ENCODE measurements at places on chromosomes 3 and 15.

GRCh38 chr3:129481766-129482332, 41.8 kb downstream of the IFT122 start:
- DNase-seq: no peak

- no peak for DNase-seq
These were observed 31.3 kb downstream of the LDHAL6B start for GRCh38 chr15:59237924-59238331.

DNA sequence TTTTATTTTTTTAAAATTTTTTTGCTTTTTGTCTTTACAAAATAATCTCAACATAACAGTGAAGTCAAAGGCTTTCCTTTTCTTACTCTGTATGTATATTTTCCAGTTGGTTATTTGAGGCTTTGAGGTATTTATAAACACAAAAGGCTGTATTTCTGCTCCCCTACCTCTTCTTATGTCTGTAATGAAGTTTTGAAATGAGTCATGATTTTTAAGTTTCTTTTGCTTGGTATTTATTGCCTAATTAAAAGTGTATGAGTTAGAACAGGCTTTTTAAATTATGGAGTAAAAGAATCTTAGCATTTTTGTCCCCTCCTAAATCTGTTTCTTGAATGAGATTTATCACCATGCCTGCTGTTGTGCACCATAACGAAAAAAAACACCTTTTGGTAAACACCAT, 66.0 kb downstream of the DCUN1D1 start:
- DNase-seq: no peak

GRCh38 chr3:52851348-52851747, 16.5 kb upstream of the MUSTN1 start:
- no peak for DNase-seq

GRCh38 chr3:189883113-189883753, 237.5 kb downstream of the P3H2 start:
- DNase-seq: no peak

DNA sequence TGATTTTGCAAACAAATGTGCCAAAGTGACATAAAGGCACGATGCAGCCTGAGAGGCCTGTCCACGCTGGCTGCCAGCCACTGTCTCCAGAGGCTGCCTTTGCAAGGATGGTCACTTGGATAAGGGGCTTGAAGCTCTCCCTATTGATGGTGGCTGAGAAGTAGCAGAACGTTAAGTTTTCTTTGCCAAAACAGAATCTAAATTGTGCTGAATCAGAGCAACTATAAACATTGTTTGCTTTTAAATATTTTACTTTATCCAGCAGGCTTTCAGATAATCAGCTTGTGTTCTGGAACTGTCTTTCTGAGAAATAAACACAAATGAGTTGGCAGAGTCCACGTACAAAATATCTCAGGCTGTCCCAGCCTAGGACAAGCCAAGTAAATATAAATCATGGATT, 23.8 kb upstream of the CNBP start:
- DNase-seq: no peak

GRCh38 chr15:59168536-59168935, 38.1 kb upstream of the LDHAL6B start:
- DNase-seq: no peak

- DNase-seq: no peak
These were observed 42.8 kb upstream of the PTPRG start for GRCh38 chr3:61518590-61518989.

- no peak for DNase-seq
These were observed 28.6 kb upstream of the MINAR1 start for GRCh38 chr15:79403501-79403900.

- DNase-seq: no peak
These were observed 77.2 kb downstream of the IL12A start for GRCh38 chr3:160065786-160066185.

Data from NCI-H774 (cell line).